ENCODE measurements at places on chromosomes 11 and 22.

DNA sequence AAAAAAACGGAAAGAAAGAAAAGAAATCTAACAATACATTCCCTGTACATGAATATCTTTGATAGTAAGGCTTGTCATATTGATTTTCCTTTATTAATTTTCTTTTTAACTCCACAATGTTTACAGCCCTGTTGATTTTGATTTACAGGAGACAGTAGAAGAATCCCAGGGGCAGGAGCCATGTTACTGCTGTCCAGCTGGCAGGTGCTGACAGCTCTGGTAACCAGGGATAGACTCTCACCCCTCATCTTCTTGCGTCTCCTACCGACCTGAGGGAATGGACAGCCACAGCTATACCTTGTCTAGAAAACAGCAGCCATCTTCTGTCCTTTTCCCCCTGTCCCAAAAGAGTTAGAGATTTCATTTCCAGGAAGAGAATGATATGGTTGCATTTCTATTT lies 37.4 kb downstream of the PRDM10 start:
- DNase-seq: no peak

- DNase-seq: no peak
These were observed 1013.9 kb downstream of the TBC1D22A start for GRCh38 chr22:47776329-47776728.

GRCh38 chr11:109960831-109961230 lies 132.4 kb upstream of the ZC3H12C start:
- DNase-seq: peak; percentile 78

DNA sequence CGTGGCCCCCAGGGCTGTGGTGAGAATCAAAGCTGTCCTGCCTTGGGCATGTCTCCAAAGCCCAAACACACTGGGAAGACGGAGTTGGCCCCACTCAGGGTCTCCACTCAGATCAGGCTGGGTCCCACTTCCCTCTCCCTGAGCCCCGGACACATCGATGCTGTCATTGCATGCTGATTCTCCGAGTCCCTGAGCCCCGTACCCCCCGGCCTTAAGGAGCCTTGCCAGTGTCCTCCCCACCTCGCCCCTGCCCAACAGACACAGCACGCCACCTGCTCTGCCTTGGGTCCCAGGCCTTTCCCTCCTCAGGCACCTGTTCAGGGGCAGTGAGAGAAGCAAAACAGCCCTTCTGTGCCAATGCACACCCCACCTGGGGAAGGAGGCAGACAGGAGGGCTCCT lies 14.6 kb downstream of the EIF1AD start:
- DNase-seq: no peak

All from epithelial cell of proximal tubule (primary cell).